ENCODE measurements at places on chromosomes 4 and X.

- DNase-seq, result no peak
These were observed 667.7 kb upstream of the DIPK2B start for GRCh38 chrX:45868425-45868824.

DNA sequence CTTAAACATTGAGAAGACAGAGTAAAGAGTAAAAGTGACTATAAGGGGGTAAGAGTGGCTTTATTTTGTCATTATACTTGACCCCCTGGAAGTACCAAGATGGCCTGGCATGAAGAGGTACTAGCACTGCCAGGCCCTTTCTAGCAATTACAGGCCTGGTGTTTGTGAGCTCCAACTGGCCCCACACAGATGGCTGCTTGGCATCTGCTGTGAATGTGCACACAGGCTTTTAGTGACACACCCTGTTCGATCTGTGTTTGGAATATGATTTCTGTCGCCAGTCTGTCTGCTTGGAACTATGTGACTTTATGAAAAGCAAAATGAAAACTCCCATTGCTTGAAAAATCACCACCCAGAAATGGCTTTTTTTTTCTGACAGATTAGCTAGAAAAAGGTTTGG, 123.3 kb downstream of the CLCN4 start:
- no peak for DNase-seq

- no peak for DNase-seq
These were observed 508.2 kb upstream of the FAM241A start for GRCh38 chr4:111636961-111637585.

DNA sequence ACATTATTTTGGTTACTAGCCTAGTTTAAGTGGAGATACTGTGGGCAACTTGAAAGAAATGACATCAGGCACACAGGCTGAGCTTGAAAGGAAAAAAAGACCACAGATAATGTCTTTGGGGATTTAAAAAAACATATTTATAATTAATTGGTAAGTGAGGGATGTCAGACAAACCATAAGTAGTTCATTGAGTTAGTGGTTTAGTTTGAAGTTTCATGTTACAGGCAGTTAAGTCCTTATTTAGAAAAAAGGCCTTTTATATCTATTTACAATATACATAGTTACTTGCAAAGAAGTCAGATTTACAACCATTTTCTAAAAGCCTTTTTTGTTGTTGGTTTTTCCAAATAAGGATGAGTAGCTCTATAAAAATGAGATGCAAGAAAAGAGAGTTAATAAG, 89.2 kb downstream of the CDS1 start:
- DNase-seq, result no peak

- no peak for DNase-seq
These were observed 47.5 kb upstream of the TRIM2 start for GRCh38 chr4:153156721-153157120.

DNA sequence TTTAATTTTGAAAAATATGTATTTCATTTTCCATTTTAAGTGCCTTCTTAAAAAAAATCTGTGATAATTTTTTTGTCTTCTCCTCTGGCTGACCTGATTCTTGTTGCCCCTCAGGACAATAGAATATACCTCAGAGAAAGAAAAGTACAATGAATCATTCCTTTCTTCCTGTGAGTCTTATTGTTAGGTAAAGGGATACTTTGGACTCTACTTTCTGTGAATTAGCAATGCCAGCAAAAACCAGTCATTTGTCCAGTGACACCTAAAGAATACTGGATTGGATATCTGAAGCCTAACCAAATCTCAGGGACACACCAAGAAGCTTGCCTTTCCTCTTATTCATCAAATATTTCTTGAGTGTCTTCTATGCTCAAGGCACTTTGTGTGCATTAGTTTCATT, 102.1 kb downstream of the AREG start:
- DNase-seq, result no peak
